ENCODE measurements at places on chromosomes 1 and 21.

DNA sequence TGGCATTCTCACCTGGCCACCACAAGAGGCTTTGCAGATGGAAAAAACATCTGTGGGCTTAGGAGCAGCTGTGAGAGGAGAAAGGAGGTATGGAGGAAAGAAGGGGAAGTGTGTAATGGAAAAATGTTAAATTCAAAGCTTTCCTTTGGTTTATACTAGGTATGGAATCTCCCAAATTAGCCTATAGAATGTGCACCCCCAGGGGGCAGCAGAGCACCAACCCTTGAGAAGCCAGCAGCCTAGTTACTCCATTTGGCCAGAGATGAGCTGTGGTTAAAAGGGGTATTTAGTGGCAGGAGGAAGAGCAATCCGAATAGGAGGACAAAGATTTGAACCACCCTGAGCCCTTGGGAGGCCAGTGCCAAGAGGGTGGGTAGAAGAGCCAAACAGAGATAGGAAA, 97.5 kb upstream of the CTTNBP2NL start:
- H3K27me3 ChIP-seq, result no peaks in the 10 kb centered on the region
- H3K4me1 ChIP-seq, result peaks cover 5% of the 10 kb centered on the region
- no peak overlapping the region for H3K4me3 ChIP-seq
- H3K27ac ChIP-seq, result no peak overlapping the region

- H3K27ac ChIP-seq, result no peak overlapping the region
- peaks cover 7% of the 10 kb centered on the region for H3K27me3 ChIP-seq
- H3K4me1 ChIP-seq, result peaks cover 11% of the 10 kb centered on the region
- H3K36me3 ChIP-seq, result no peaks in the 10 kb centered on the region
- DNase-seq, result no peak
- H3K4me3 ChIP-seq, result no peak overlapping the region
Observed at GRCh38 chr1:115084902-115085511, 4.3 kb downstream of the TSPAN2 start.

- no peak overlapping the region for H3K4me3 ChIP-seq
- DNase-seq, result no peak
- no peak overlapping the region for H3K27ac ChIP-seq
Observed at GRCh38 chr1:37399205-37399604, 75.2 kb upstream of the ZC3H12A start.

- no peak overlapping the region for H3K27ac ChIP-seq
- no peak for DNase-seq
- H3K4me1 ChIP-seq, result peaks cover 7% of the 10 kb centered on the region
Observed at GRCh38 chr1:119594376-119594775, 53.7 kb downstream of the ZNF697 start.

Data from keratinocyte (primary cell).